Stimulated activated CD4-positive, alpha-beta T cell treated with anti-CD3 and anti-CD28 coated beads, Interleukin-12 subunit alpha, Interleukin-12 subunit beta, amount 100 ng/mL, for 24 hours (primary cell): ENCODE measurements at places on chromosomes 16 and 17.

- no peak for DNase-seq
These were observed 7.0 kb upstream of the CBFA2T3 start for GRCh38 chr16:88983771-88984687.

DNA sequence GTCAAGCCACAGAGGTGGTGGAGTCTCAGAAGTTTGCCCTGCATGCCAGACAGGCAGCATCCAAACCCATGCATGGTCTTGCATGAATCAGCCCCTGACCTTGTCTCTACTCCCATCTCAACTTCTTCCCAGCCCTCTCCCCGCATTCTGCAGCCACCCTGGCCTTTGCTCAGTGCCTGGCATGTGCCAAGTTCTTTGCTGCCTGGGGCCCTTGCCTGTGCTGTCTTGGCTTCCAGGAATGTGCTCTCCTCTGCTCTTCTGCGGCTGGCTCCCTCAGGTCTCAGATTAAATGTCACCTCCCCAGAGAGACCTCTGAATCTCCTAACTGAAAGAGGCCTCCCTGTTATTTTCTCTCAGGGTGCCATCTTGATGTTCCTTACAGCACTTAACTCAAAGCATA, 17.6 kb downstream of the DRC3 start:
- DNase-seq: no peak

- DNase-seq: no peak
These were observed 8.5 kb downstream of the IRX3 start for GRCh38 chr16:54277845-54278703.

DNA sequence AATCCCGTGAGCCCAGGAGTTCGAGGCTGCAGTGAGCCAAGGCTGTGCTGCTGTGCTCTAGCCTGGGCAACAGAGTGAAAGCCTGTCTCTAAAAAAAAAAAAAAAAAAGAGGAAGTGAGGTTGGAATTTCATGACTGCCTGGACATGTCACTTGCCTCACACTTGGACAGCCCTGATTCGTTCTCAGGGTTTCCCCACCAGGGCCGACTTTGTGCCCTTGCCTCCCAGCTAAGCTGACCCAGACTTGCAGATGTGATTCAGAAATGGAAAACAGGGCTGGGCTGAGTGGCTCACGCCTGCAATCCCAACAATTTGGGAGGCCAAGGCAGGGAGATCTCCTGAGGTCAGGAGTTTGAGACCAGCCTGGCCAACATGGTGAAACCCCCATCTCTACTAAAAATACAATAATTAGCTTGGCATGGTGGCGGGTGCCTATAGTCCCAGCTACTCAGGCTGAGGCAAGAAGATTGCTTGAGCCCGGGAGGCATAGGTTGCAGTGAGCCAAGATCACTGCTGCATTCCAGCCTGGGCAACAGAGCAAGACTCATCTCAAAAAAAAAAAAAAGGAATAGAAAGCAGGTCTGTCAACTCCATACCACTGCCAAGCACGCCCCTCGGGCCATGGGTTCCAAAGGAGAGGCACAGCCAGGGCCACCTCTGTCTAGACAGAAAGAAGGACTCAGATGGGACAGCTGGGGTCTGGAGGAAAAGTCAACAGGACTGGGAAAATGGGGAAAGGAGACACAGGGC, 46.9 kb downstream of the SOCS1 start:
- no peak for DNase-seq

DNA sequence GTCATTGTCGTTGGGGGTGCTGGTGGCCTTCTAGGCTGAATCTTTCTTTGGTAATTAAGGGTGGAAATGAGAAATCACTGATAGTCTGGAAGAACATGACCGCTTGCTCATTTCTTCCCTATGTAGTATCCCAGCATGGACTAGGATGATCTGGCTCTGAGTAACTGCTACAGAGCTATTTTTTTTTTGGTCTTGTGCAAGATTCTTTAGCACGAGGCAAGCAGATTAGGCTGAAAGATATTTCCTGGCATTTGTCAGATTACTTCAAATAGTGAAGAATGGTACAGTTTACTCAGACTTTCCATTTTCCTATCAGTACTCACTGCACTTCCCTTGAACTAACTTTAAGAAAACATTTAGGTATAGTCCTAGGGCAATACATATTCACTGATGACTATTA, 89.0 kb downstream of the SYCE1L start:
- DNase-seq: no peak

- DNase-seq: peak; percentile 54
These were observed 410 bp upstream of the HOXB5 start for GRCh38 chr17:48593840-48594537.

DNA sequence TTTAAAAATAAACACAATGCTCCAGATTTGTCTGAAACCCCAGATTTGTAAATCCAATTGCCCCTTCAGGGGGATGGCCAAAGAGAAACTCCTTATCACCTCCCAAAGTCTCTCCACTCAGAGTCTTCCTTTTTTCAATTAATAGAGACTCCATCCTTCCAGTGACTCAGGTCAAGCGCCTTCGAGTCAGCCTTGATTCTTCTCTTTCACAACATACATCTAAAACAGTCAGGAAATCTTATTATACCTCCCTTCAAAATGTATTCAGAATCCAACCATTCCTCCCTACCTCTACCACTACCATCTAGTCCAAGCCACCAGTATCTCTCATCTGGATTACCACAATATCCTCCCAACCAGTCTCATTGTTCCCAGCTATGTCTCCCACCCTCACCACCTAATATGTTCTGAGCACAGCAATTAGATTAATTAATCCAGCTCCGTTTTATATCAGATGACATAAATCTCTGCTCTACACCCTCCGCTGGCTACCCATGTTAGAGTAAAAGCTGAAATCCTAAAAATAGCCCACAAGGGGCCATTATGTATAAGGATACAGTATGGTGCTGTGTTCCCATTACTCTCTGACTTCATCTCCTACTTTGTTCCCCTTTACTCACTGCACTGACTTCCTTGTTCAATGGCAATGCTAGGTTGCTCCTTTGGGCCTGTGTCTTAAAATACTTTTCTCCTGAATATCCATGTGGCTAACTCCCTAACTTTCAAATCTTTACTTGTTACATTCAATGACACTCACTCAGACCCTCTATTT, 11.8 kb downstream of the SIAH1 start:
- DNase-seq: no peak

GRCh38 chr16:31219154-31219741, 2.3 kb upstream of the PYDC1 start:
- DNase-seq: no peak

DNA sequence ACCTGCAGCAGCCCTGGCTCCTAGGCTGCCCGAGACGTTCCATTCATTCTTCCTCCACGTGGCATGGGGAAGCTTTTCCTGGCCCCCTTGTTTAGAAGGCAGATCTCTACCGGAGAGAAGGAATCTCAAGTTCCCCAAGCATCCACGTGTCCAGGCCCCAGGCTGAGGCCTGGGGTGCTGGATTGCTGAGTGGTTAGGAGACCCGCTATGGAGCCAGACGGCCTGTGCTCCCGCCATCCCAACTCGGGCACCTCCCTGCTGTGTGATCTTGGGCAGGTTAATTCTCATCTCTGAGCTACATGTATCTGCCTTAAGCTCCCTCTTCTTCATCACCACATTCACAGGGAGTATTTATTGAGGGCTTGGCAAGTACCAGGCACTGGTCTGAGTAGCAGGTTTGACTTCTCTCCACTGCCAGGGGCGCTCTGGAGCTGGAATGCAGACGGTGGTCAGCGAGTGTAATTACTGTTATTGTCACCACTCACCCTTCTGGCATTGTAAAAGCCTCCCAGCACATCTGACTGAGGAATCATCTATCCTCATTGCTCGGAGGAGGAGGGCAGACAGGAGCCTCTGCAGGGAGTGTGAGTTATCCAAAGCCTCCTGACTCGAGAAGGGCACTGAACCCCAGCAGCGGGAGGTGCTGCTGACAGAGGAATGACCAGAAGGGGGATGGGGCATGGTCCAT, 1.1 kb upstream of the ADGRG1 start:
- no peak for DNase-seq

DNA sequence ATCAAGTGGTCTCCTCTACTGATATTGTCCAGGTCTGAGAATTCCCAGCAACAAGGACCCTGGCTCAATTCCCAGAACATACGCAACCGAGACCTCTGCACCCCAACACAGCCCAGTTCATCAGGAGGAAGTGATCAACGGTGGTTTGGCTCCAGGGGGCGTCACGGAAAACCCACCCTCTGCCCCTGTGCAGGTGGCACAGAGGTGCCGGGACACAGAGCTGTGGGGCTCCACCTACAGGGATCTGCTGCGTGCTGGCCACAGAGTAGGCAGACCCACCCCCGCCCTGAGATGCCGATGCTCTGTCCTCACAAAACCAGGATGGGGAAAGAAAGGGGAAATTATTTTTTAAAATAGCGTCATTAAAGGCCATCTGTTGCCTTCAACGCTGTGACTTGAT, 69.6 kb downstream of the LMF1 start:
- DNase-seq: no peak
